ENCODE measurements at places on chromosomes 11 and 22.
A peak's percentile ranks its signal among the peaks of the same experiment; 100 is the strongest.

DNA sequence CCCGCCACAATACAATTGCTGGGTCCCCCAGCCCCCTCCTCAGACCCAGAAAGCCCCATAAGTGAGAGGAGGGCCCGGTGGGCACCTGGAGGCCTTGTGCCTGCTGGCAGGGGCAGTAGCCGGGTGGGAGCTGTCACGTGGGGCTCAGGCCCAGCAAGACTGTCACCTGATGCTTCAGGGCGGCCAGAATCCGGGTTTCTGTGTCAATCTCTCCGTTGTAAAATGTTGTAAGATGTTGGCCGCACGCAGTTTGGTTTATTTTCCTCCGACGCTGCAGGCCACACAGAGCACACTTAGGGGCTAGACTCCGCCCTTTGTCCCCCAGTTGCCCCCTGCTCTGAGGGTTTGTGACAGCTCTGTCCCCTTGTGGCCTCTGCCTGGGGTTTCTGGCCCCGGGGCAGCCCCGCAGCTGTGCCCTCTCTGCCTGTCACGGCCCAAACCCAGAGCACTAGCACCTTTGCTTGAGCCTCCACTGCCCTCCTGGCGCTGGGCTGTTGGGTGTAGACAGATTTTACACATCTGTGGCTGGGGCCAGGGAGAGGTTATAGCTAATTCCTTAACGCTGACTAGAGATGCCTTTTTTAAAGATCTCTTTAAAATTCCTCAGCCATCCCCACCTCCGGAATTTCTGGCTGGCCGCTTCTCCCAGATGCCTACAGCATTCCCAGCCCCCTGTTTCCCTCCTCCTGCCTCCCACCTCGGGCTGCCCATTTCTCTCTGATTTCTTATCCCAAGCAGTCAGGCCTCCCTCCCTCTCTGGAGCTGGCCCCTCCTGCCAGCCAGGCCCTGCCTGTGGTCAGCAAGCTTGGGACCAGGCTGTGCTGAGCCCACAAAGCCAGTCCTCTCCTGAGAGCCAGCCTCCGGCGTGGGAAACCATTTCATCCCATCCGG lies 3.2 kb upstream of the PRR5 start:
- peak; percentile 21 for DNase-seq

DNA sequence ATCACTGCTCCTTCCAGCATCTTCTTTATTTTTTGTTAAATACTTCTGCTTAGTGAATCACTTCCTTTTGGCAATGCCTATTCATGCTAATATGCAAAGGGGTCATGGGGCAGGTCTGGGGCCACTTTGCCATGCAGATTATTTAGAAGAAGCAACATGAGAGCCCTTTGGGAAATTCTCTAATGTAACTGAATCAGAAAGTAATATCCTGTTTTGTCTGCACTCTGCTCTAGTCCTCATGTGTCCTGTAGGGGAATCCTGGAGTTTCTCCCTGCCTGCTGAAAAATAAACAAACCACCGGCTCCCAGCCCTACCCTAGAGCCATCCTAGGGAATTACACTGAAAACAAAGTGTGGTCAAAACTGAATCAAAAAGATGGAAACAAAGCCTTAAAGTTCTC lies 176.5 kb upstream of the POU2AF2 start:
- no peak for DNase-seq

DNA sequence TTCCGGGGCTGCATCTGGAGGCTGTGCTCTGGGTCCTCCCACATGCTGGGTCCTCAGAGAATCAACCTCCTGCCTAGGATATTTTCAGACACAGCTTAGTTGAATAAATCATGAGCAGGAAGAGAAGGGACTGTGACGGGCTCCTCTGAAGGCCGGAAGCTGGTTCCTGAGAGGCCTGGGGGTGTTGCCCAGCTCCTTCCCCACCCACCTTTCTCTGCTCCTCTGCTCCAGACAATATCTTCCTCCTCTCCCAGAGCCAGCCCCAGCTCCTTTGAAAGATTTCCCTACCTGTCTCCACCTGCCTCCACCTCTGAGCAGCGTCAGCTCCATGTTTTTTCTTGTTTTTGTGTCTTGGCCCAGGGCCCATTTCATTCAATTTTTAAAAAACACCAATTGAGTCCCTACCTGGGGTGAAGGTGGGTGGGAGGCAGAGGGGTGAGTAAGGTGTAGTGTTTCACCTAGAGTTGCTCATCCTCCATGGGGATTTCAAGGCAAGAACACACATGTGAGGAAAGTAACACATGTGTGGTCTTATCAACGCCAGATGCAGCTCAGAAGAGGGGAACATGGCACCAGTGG lies 24.8 kb upstream of the THY1 start:
- DNase-seq, result no peak

GRCh38 chr22:36068776-36069344 lies 40.2 kb upstream of the RBFOX2 start:
- DNase-seq, result no peak

DNA sequence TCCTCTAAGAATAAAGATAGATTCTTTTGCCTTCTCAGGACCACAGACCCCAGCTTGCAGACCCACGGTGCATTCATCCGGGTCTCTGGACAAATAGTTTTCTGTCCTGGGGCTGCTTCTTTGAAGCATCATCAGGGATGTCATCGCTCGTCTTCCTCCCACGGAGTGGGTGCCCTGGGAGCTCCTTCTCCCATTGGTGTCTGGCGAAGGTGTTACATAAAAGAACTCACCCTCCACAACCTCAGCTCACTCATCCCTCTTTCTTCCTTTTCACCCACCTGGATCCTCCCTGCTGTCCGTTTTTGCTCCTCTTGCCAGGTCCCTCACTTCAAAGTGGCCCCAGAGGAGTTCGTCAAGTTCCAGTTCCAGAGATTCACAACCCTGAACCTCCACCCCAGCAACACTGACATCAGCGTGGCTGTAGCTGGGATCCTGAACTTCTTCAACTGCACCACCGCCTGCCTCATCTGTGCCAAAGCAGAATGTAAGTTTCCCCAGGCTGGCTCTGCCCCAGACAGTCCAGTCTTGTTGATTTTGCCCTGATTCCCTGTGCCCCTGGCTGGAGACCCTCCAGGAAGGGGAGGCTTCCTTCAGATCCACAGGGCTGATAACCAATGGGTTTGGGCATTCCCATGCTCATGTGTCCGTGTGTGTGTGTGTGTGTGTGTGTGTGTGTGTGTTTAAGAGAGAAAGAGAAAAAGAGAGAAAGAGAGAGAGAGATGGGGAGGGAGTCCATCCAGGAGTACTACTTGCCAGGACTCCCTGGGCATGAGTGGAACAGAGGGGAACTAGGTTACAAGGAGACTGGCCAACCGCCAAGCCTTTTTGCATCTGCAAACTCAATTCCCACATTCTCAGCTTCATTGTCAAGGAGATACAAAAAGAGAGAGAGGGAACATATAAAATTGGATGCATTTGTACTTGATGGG lies 204.2 kb upstream of the TBCEL start:
- no peak for DNase-seq

DNA sequence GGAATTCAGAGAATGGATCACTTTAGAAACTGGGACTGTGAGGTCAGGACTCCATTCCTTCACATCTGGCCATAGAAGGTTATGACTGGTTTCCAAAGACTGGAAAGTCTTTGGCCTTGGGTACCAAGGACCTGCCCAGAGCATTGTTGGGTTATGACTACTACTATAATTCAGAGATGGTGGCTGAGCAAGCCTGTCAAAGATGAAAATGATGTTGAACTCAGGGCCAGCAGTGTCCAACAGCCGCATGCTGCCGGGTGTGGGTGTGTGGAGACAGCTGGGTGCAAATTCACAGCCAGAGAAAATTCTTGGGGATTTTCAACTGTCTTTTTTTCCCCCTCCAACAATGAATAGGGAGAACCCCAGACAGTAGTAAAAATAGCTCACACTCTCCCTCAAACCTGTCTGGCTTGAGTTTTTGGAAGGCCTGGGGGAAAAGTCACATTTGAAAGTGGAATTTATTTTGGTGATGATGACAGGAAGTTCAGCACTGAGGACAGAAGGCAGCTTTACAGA lies 166.8 kb upstream of the NCAM1 start:
- no peak for DNase-seq

DNA sequence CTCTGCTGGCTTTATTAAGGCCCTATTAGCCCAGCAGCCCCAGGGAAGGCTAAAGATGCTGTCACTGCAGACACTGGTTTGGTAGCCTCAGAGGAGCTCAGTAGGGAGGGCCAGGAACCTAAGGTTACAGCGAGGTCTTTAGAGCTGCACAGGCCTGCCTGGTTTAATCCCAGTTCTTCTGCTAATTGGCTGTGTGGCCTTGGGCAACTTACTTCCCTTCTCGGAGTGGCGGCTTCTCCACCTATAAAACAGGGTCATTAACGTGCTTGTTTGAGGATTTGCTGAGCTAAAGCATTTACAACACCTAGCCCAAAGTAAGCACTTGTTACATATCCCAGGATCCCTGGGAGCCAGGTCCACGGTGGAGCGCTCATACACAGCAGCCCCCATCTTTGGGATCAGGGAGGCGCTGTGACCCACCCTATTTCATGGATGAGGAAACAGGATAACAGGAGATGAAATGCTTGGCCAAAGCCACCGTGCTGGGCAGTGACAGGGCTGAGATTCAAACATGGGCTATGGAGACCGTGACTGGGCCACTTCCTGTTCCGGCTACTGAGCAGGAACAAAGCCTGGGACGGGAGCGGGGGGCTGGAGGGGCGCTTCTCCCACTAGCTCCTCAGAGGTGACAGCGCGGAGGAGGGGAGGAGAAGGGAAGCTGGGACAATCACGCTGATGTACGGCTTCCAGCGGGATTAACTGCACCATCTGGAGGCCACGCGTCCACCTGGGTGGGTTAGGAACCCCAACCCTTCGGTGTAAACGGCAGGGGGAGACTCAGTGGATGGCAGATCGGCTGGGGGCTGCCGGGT lies 61.5 kb downstream of the IGLL1 start:
- no peak for DNase-seq

DNA sequence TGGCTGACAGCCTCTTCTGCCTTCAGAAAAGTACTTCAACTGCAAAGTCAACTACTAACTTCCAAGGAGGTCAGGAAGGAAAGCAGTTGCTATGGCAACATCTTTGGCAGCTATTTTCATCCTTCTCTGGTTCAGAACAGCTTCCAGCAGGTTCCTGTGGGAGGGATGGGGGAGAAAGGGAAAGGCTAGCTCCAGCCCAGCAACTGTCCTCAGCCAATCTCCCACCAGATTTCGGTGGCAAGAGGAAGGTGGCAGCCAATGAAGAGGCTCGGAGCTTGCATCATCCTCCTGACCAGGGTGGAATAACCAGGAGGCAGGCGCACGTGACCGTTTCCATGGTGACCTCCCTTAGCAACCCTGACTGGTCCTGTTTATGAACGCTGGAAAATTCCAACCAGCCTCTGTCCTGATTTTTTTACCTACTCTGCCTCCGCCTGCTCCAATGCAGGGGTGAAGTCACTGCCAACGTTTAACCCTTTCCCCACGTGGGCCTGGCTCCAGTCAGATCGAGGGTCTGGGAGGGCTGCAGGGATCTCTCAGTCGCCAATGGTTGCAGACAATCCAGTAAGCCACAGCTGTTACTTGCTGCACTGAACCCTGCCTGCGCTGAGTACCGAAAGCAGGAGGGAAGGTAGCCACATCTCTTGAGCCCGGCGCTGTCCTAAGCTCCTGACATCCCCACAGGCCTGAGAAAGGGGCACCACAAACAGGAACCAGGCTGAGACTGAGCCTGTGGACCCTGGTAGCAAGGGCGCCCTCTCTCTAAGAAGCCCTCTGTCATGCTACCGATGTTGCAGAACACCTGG lies 11.2 kb upstream of the MALAT1 start:
- peak; percentile 57 for DNase-seq

GRCh38 chr11:121482231-121483129 lies 29.7 kb upstream of the SORL1-AS1 start:
- peak; percentile 78 for DNase-seq

DNA sequence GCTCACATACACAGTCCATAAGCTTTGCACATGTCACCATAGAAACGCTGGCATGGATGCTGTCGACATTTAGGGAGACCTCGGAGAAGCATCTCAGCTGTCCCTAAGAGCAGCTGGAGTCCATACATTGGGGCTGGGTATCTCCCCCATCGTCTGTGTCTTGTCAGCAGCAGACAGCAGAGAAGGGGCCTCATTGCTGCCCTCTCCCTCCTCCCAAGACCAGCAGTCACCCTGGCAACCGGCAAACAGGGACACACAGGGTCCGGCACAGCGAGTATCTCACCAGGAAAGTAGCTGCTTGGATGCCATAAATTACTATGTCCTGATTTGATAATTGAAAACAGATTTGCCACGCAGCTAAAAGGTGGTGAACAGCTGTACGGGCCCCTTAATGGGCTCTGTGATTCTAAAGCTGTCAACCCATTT lies 84.4 kb downstream of the CD44 start:
- no peak for DNase-seq

- no peak for DNase-seq
Measured at GRCh38 chr11:57481915-57482781, 21.8 kb downstream of the RTN4RL2 start.

DNA sequence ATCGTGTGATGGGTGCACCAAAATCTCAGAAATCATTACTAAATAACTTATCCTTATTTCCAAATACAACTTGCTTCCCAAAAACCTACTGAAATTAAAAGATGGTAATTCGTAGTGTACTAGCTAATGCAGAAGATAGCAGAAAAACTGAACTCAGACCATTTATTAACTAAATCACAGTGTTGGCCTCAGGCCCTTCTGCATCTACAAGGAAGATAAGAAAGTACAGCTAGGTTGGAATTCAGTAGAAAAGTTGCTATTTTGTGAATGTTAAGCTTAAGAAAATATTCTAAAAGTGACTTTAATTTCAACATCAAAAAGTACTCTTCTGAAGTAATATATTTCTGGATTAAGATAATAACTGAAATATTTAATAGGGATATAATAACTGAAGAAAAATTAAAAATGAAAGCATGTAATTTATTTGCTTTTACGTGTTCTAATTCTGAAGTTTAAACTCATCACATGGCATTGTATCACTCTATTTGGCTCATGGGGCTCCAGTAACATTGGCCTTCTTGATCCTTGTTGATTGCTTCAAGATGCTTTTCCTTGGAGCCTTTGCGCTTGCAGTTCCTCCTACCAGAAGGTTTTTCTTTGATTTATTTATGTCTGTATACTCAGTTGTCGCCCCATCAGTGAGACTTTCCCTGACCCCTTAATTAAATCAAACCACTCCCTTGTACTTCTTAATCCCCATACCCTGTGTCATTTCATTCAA lies 847.9 kb upstream of the ANO3 start:
- no peak for DNase-seq

DNA sequence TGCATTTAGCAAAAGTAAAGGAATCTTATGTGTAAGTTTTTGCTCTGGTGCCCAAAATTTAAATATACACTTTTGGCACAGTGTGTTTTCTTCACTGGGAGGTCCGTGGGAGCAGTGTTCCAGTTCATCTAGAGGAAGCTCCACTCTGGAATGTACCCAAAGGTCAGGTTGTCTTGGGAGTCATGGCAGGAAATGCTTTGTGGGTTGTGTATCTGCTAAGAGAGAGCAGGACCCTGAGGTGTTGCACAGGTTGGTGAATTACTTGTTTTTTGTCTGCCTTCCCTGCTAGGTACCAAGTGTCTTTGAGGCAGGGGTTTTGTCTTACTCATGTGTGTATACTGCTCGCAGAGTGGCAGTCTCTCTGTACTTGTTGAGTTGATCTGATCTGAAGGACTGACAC lies 37.3 kb downstream of the DIXDC1 start:
- no peak for DNase-seq

- no peak for DNase-seq
Measured at GRCh38 chr22:49792107-49792506, 35.6 kb downstream of the BRD1 start.

GRCh38 chr11:3154001-3154599 lies 11.0 kb downstream of the OSBPL5 start:
- no peak for DNase-seq

GRCh38 chr11:114061048-114061680 lies 1.7 kb downstream of the ZBTB16 start:
- DNase-seq, result peak; percentile 63
